ENCODE measurements at places on chromosomes 1 and 21. TPM values are rescaled to one million over a fixed set of nuclear protein-coding genes. Genes with fewer than 3 reads are reported as not detected.

DNA sequence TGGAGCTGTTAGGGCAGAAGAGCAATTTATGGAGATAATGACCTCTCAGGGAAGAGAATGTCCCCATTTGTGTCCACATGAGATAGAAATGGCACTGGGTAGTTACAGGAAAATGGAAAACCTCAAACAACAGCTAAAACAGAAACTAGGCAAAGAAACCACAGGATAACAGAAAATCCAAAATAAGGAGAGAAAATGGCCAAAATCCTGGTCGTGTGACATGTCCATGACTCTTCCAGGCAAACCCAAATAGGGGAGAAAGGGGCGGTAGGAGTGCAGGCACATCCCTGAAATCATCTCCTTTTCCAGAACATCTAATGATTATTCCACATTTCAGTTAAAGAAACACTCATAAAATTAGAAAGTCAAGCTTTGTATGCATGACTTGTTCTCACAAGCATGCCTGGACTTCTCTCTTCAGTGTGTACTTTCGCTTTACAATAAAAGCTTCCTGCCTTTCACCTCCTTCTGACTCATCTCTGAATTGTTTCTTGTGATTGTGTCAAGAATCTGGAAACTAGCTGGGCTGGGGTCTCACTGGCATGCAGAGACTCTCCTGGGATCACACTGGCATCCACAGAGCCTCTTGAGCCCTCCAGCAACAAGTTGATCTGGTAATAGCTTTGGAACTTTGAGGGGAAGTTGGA is 171.4 kb upstream of the ZP4 start:
- H3K4me1 ChIP-seq: no peaks in the 10 kb centered on the region
- H3K27me3 ChIP-seq: no peaks in the 10 kb centered on the region
- H3K36me3 ChIP-seq: no peaks in the 10 kb centered on the region
- no peak overlapping the region for H3K4me3 ChIP-seq
- DNase-seq: no peak

DNA sequence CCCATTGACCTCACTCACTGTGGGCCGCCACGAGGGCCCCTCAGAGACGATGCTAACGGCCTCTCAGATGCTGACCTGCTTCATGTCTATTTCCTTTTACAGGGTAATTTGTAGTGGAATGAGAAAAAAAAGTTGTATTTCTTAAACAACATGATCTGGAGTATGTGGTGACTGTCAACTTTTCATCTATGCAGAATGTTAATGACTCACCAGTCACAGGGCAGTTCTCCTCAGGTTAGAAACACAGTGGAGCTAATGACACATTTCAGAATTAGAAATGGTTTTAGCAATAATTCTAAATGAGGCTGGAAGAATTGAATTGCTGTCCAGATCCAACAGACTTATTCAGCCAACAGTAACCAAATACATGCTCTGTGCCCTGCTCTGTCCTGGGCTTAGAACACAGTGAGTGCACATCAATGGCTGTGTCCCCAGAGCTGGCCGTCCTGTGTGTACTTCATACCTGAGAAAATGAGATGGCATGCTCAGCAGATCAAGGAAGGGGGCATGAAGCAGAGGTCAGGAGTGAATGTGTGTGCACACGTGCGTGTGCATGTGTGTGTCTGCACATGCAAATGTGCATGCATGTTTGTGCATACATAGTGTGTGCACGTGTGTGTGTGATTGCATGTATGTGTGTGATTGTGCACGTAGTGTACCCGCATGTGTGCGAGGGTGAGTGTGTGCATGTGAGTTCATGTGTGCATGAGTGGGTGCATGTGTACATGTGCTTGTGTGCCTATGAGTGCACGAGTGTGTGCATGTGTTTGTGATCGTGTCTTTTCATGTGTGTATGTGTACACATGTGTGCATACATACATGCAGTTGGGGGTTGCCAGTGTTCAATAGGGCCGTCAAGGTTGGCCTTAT is 145.3 kb downstream of the PCBP3 start:
- H3K27ac ChIP-seq: no peak overlapping the region
- H3K36me3 ChIP-seq: no peaks in the 10 kb centered on the region
- H3K4me1 ChIP-seq: no peaks in the 10 kb centered on the region
- H3K27me3 ChIP-seq: peaks cover 6% of the 10 kb centered on the region
- H3K4me3 ChIP-seq: no peak overlapping the region
- no peak for DNase-seq

- H3K27ac ChIP-seq: no peak overlapping the region
- no peak for DNase-seq
- no peaks in the 10 kb centered on the region for H3K36me3 ChIP-seq
- H3K4me1 ChIP-seq: peaks cover 23% of the 10 kb centered on the region
Observed at GRCh38 chr1:183845681-183846080, 40.8 kb downstream of the RGL1 start.

GRCh38 chr1:206854401-206855129 is 10.9 kb upstream of the IL20 start:
- peaks cover 12% of the 10 kb centered on the region for H3K27me3 ChIP-seq
- peaks cover 21% of the 10 kb centered on the region for H3K4me1 ChIP-seq
- no peaks in the 10 kb centered on the region for H3K36me3 ChIP-seq
- H3K4me3 ChIP-seq: no peak overlapping the region
- no peak for DNase-seq

DNA sequence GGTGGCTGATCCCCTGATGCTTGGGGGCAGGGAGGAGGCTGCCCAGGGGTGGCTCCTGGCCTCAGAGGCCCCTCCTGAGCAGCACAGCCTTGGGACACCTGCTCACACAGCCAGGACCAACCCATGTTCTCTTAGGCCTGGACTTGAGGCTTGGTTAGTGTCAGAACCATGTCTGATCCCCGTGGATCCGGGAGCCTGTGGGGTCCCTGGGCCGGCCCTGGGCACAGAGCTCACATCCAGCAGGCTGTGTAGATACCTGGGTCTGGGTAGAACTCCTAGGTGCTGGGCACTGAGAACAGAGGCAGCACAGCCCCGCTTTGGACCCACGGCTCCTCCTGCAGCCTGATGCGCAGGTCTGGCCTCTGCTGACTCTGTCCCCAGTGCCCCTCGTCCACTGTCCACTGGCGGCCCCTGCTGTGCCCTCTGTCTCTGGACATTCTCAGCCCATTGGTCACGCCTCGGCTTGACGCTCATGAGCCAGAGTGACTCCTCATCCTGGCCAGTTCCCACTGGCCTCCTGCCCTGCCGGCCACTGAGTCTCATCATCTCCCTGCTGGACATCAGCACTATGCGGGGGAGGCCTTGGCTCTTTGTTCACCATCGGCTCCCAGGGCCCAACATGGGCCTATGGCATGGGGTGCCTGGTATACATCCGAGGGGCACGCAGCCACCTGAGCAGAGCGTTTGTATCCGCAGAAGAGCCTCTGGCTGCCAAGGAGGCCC is 70.2 kb downstream of the TRIM11 start:
- no peak overlapping the region for H3K27ac ChIP-seq
- H3K27me3 ChIP-seq: no peaks in the 10 kb centered on the region
- no peaks in the 10 kb centered on the region for H3K36me3 ChIP-seq
- no peak overlapping the region for H3K4me3 ChIP-seq

GRCh38 chr1:154353460-154353904 is 28.2 kb downstream of the ATP8B2 start:
- no peaks in the 10 kb centered on the region for H3K27me3 ChIP-seq
- H3K4me1 ChIP-seq: peaks cover 35% of the 10 kb centered on the region
- peak overlapping the region; percentile 72 for H3K4me3 ChIP-seq

DNA sequence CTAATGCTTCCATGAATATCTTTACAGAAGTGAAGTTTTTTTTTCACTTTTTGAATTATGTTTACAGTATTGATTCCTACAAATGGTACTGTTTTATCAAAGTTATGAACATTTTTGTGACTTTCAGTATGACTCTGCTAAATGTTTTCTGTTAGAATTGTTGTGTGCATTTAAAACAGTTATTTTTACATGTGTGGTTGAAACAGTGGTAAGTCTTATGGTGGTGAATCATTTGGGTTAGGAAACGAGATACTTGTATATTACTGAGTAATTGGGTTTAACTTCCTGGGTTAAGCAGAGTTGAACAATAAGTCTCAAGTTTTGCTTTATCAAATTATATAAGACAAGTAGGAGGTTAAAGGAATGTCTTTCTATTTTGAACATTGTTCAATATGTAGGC is 66.8 kb downstream of the VPS13D start:
- no peak for DNase-seq
- H3K4me1 ChIP-seq: peaks cover 24% of the 10 kb centered on the region
- H3K27ac ChIP-seq: no peak overlapping the region
- peaks cover 31% of the 10 kb centered on the region for H3K36me3 ChIP-seq

NCF2 gene
- total RNA-seq: 7.7 TPM

Data from activated CD4-positive, alpha-beta memory T cell treated with anti-CD3 and anti-CD28 coated beads for 36 hours (primary cell).